Ovary (tissue), 10 donors: ENCODE measurements at places on chromosomes 6 and 20. TPM values are rescaled to one million over a fixed set of nuclear protein-coding genes. Genes with fewer than 3 reads are reported as not detected.

GRCh38 chr20:8967641-8968245, 101.1 kb upstream of the PLCB4 start:
- H3K4me3 ChIP-seq: no peak overlapping the region
- DNase-seq: no peak
- H3K27ac ChIP-seq: no peak overlapping the region
- H3K4me1 ChIP-seq: no peaks in the 10 kb centered on the region

- no peaks in the 10 kb centered on the region for H3K27me3 ChIP-seq
- DNase-seq: no peak
- no peak overlapping the region for H3K4me3 ChIP-seq
- H3K4me1 ChIP-seq: no peaks in the 10 kb centered on the region
These were observed 109.4 kb upstream of the ARMC2 start for GRCh38 chr6:108738684-108739416.

GRCh38 chr6:148747145-148747470, 278 bp downstream of the UST start:
- H3K27ac ChIP-seq: peak overlapping the region; percentile 87
- no peaks in the 10 kb centered on the region for H3K27me3 ChIP-seq
- H3K36me3 ChIP-seq: no peaks in the 10 kb centered on the region
- peaks cover 1% of the 10 kb centered on the region for H3K4me1 ChIP-seq
- DNase-seq: peak; percentile 70
- peak overlapping the region; percentile 88 for H3K4me3 ChIP-seq

- H3K27ac ChIP-seq: no peak overlapping the region
- no peak overlapping the region for H3K4me3 ChIP-seq
- H3K36me3 ChIP-seq: no peaks in the 10 kb centered on the region
- H3K4me1 ChIP-seq: no peaks in the 10 kb centered on the region
These were observed 5.4 kb upstream of the SIRPB1 start for GRCh38 chr20:1625083-1625690.

GRCh38 chr6:164401871-164402270, 907.5 kb downstream of the C6orf118 start:
- H3K27ac ChIP-seq: no peak overlapping the region
- H3K27me3 ChIP-seq: no peaks in the 10 kb centered on the region
- no peak overlapping the region for H3K4me3 ChIP-seq
- DNase-seq: no peak
- H3K36me3 ChIP-seq: no peaks in the 10 kb centered on the region
- no peaks in the 10 kb centered on the region for H3K4me1 ChIP-seq

DNA sequence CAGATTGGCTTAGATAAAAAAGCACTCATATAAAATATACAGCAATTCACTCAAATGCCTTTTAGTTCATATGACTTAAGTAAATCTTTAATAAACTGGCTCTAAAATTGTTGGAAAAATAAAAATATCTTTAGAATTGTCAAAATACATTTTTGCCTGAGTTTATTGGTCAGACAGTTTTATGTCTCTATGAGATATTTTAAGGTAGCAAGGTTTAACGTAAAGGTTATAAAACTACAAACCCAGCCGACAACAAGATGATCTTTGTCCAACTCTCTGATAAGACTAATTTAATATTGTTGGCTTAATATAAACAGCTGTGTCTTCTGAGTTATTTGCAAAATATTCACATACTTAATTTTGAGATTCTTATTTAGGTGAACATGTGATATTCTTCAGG, 39.5 kb downstream of the RNASET2 start:
- DNase-seq: no peak
- H3K27ac ChIP-seq: no peak overlapping the region
- no peaks in the 10 kb centered on the region for H3K36me3 ChIP-seq
- H3K4me1 ChIP-seq: no peaks in the 10 kb centered on the region

DNA sequence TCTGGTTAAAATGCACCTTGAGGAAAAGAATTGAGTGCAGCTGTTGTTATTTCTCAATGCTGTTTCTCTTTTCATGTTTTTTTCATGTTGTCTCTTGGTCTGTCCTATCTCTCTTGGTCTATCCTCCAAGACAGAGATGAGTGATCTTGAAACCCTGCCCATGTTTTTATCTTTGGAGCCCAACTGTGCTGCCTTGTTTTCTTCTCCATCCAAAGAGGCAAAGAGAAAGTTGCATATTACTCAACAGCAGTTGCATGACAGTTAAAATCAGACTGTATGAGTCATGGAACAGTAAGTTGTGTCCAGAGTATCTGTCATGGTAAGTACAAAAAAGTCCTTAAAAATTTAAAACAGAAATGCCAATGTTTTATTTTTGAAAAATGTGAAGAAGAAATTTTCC, 26.2 kb downstream of the BCAS1 start:
- H3K27me3 ChIP-seq: no peaks in the 10 kb centered on the region
- DNase-seq: no peak
- H3K36me3 ChIP-seq: no peaks in the 10 kb centered on the region
- H3K4me1 ChIP-seq: no peaks in the 10 kb centered on the region
- no peak overlapping the region for H3K4me3 ChIP-seq

DNA sequence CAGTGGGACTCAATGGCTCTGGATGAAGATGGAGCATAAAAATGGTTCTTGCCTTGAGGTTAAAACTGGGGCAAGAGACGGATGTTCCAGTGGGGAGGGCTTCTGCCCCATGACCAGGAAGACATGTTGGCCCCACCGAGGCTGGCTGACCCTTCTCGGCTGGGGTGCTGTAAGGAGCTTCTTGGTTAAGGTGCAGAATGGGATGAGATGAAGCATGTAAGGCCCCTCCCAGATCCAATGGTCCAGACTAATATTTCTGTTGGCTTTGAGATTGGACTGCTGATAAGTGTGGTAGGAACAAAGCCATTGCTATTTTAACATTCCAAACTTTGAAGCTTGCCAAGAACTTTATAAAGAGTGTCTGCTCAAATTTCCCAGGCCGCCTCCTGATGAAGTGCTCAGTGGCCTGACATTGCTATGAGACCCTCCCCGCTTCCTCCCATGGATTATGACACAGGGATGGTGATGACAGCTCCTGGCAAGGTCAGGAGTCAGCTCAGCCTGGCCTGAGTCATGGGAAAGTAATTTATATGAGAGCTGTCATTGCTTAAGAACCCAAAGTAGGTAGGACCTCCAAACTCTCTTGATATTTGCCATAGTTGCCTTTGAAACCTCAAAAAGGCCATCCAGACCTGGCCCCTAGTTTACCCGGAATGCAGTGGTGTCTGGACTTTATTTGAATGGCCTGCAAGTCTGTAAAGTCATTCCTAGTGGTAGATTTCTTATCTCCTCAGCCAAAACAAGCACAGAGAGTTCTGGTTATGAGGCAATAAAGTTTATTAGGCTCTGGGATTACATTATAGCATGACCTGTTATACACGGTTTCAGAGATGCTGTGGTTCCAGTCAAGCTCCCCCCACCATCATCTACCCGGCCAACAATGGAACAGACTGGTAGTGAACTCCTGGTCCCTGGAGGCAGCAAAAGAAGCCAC, 55.2 kb downstream of the TGM2 start:
- H3K36me3 ChIP-seq: no peaks in the 10 kb centered on the region
- H3K4me3 ChIP-seq: no peak overlapping the region
- DNase-seq: no peak
- H3K4me1 ChIP-seq: peaks cover 2% of the 10 kb centered on the region
- no peak overlapping the region for H3K27ac ChIP-seq
- no peaks in the 10 kb centered on the region for H3K27me3 ChIP-seq

DNA sequence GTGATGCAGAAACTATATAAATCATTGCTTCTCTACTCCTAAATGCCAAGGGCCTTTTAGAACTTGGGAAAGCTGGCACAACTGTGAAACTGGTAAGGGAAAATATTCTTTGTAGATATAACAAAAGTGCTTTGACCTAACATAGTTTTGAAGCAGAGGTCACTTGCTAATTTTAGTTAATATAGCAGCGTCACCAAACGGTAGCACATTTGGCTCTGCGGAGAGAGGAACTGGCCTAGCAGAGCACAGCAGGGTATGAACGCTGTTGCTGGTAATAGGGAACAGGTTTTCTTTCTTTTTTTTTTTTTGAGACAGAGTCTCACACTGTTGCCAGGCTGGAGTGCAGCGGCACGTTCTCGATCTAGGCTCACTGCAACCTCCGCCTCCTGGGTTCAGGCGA, 67.4 kb downstream of the ECT2L start:
- H3K36me3 ChIP-seq: no peaks in the 10 kb centered on the region
- no peak overlapping the region for H3K27ac ChIP-seq
- H3K27me3 ChIP-seq: no peaks in the 10 kb centered on the region
- no peak overlapping the region for H3K4me3 ChIP-seq
- DNase-seq: no peak

GRCh38 chr6:148296771-148297170, 45.9 kb upstream of the SASH1 start:
- DNase-seq: no peak
- H3K27me3 ChIP-seq: no peaks in the 10 kb centered on the region
- H3K4me1 ChIP-seq: peaks cover 9% of the 10 kb centered on the region
- H3K27ac ChIP-seq: no peak overlapping the region

DNA sequence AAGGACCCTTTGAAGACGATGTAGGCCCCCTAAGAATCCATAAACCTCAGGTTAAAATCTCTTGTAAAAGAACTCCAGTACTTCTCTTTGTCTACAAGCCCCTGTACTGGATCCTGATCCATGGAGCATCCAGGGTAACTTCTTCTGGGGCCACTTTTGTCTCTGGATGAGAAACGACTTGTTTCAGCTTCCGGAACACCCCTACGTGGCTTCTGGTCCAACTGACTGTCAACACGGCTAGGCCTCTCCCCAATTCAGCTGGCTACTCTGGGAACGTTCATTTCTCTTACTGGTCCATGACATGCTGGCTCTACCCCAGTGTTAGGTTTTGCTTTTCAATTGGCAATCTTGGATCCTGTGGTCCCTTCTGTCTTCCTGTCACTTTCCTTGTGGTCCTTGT, 198.0 kb downstream of the BACH2 start:
- H3K27ac ChIP-seq: no peak overlapping the region
- no peaks in the 10 kb centered on the region for H3K27me3 ChIP-seq
- no peaks in the 10 kb centered on the region for H3K36me3 ChIP-seq
- H3K4me3 ChIP-seq: no peak overlapping the region

DNA sequence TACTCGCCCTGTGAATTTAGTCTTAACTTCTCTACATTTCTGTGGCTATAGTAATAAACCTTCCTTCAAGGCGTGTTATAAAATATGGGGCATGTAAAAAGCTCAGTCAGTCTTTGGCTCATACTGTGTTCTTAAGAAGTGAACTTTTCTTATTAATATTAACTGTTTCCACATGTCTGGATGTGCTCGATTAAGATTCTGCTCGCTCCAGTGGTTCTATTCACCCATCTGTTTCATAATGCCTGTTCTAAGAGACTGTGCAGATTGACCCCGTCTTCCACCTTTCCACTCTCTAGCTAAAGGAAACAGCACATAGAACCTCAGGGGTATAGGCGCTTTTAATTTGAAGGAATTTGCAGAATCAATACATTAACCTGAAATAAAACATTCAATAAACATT, 99.9 kb downstream of the L3MBTL3 start:
- no peak overlapping the region for H3K27ac ChIP-seq
- no peaks in the 10 kb centered on the region for H3K4me1 ChIP-seq
- DNase-seq: no peak
- H3K4me3 ChIP-seq: no peak overlapping the region
- H3K36me3 ChIP-seq: no peaks in the 10 kb centered on the region
- H3K27me3 ChIP-seq: no peaks in the 10 kb centered on the region

DNA sequence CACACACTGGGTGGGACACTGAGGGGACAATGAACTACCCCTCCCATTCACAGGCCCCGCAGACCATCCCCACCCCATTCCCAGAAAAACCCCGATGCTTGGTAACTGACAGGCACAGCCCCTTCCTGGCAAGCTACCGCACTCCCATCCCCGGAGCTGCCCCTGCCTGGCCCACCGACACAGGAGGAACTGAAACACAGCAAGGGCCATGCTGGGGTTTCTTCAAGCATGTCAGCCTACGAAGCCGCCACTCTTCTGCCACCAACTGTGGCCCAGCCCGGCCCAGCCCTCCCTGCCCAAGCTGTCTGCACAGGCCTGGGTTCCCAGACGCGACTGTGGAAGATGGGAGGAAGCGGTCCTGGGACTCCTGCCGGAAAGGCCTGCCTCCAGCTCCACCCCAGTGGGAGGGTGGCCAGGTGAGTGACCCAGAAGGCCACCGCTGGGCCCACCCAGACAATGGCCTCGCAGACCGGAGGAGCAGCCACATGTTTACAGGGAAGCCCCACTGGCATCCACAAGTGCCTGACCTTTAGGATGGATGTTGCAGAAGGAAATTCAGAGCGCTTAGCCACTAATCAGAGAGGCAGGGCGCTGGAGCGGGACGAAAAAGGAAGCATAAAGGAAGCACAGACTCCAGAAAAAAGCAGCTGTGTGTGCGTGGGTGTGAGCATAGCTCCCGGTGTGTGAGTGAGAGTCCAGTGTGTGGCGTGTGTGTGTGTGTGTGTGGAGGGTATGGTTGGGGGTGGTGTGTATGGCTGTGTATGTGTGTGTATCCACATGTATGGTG, 91.6 kb downstream of the PRND start:
- peaks cover 8% of the 10 kb centered on the region for H3K4me1 ChIP-seq
- no peaks in the 10 kb centered on the region for H3K36me3 ChIP-seq
- H3K4me3 ChIP-seq: no peak overlapping the region
- peak; percentile 50 for DNase-seq

- no peak for DNase-seq
- no peak overlapping the region for H3K4me3 ChIP-seq
- H3K27me3 ChIP-seq: no peaks in the 10 kb centered on the region
- H3K4me1 ChIP-seq: no peaks in the 10 kb centered on the region
These were observed 63.1 kb downstream of the NRN1 start for GRCh38 chr6:5943591-5943990.

DNA sequence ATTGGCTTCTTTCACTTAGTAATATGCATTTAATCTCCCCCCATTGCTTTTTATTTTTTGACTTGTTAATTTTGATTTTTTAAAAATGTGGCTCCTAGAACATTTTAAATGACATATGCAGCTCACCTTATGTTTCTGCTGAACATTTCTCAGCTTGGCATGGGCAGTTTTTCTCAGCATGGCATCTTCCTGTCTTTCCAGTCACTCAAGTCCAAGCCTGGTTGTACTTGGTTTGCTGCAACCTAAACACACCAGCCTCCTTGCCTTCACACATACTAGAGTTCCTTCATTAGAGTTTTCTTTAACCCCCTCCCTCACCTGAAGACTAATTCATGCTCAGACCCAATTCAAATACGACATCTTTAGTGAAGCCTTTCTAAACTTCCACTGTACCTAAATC, 86.4 kb downstream of the ZHX3 start:
- peaks cover 11% of the 10 kb centered on the region for H3K4me1 ChIP-seq
- H3K4me3 ChIP-seq: no peak overlapping the region
- H3K27me3 ChIP-seq: no peaks in the 10 kb centered on the region
- no peak overlapping the region for H3K27ac ChIP-seq

DNA sequence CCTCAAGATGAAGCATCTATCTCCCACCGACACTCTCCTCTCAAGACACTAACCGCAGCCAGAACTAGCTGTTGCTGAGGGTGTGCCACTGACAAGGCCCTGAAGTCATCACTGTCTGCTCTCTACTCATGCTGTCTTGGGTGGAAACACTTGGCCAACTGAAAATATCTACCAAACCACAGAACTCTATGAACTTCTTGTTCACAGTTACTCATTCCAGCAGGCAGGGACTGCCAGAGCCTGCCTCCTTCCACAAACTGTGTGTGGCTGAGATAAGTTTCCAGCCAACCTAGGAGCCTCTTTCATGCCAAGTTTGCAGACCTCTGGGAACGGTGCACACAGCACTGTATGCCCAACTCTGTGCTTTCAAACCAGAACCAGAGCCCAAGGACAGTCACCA, 45.5 kb upstream of the NXT1 start:
- H3K4me1 ChIP-seq: no peaks in the 10 kb centered on the region
- H3K36me3 ChIP-seq: no peaks in the 10 kb centered on the region
- H3K4me3 ChIP-seq: no peak overlapping the region

ABHD16B gene
- not detected for total RNA-seq

C4A gene
- total RNA-seq: 314 TPM

PARD6B gene
- total RNA-seq: 4.6 TPM

MLIP gene
- total RNA-seq: 1.2 TPM

GNAS-AS1 gene
- total RNA-seq: 0.37 TPM

HMGCLL1 gene
- 2.5 TPM for total RNA-seq
